ENCODE measurements at places on chromosomes 3 and 15.

DNA sequence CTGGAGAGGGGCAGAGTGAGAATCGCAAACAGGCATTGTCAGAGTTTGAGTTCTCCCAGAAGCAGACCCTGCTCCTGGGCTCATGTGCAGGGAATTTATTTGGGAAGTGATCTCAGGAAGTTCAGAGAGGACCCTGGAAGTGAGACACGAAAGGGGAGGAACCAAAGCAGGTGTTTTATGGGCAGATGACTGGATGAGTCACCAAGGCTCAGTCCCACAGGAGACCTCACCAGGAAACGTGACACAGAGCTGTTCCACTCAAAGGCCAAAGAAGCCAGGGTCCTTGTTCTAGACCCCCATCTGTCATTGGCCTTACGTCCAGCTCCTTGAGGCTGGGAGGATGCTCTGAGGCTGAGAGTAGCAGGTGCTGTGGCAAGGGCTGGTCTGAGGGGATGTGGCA is 43.4 kb upstream of the SEC22A start:
- no peak for DNase-seq

- DNase-seq, result no peak
Observed at GRCh38 chr3:60220768-60221167, 1030.5 kb downstream of the FHIT start.

DNA sequence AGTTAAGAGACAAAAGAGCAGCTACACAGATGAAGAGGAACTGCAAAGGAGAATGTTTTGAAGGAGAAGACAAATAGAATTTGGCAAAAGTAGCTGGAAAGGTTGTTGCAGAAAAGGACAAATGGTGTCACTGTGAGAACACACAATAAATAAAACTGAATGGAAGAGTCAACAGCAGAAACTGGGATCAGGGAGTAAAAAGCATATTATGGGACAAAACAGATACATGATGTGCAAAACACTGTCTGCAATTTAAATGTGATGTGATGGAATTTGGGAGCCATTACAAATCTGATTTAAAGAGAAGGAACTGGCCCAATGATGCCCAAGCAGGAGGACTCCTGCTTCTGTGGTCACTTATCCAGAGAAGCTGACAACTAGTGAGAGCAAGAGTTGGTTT is 46.1 kb downstream of the CD47 start:
- peak; percentile 22 for DNase-seq

GRCh38 chr3:194137506-194138474 is 1.8 kb downstream of the HES1 start:
- peak; percentile 47 for DNase-seq

DNA sequence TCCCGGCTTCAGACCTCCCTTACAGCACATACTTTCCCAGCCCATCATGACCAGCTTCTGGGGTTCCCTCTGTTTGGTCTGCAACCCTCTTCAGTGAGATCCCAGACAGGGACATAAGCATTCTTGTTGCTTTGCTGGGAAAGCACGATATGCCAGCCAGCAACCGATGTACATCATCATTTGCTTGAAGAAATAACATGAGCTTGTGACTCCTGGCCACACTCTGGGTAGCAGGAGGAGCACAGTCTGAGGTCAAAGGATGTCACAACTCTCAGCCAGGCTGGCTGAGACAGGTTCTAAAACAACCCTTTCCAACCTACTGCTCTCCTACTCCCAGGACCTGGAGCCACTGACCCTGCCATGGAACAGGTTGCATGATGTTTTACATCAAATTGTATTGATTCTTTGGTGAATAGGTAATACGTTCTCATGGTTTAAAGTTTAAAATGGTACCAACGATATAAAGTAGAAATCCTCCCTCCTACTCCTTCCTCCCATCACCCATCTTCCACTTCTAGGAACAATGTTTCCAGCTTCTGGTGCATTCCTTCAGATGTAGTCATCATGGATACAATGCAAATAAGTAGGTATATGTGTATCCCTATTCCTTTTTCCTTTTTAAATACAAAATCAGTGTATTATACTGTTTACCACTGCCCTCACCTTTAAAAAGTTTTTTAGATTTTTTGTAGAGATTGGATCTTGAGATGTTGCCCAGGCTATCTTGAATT is 190.3 kb downstream of the OPA1 start:
- DNase-seq, result no peak

DNA sequence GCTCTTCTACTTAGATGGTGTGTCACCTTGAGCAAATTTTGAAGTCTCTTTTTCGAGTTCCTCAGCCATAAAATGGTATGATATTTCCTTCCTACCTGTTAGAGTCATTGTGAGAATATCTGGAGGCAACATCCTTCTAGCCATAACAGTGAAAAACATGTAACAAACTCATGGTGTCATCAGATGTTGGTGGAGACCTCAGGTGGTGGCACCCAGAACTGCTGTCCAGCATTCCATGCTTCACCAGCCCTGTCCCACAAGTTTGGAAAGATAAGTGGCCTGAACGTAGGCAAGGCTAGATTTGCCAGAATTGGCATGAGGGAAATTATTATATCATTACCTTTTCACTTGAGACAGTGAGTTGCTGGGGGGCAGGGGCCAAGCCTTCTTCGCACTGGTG is 30.4 kb downstream of the GASK1A start:
- DNase-seq, result no peak

DNA sequence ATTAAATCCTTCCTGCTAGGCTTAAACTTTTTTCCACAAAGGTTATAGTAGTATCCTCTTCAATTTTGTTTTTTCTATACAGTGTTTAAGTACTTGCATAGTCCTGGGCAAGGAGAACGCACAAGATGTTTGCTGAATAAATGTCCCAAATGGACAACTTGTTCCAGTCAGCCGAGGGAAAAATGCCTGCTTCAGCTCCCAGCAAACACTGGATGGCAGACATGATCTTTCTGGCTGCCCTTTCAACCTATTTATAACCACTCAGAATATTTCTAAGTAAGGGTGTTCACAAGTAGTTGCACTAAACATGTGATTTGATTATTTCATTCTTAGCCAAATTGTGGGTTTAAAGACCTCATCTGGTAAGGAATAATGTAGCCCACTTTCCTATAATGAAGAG is 29.8 kb downstream of the GNB4 start:
- peak; percentile 75 for DNase-seq

GRCh38 chr3:160968761-160969160 is 136.4 kb downstream of the B3GALNT1 start:
- DNase-seq, result peak; percentile 14

GRCh38 chr3:58124387-58124786 is 86.4 kb downstream of the DNASE1L3 start:
- DNase-seq, result no peak

GRCh38 chr15:90787881-90788280 is 70.7 kb downstream of the BLM start:
- no peak for DNase-seq

GRCh38 chr15:100034191-100034590 is 301.0 kb upstream of the LYSMD4 start:
- no peak for DNase-seq

GRCh38 chr3:196867507-196868296 is at the start of gene SENP5:
Gene SENP5 (plus strand): TSS chr3:196867920. CDS start chr3:196885182, 17,262 bp downstream.
- DNase-seq, result peak; percentile 95

GRCh38 chr15:37079726-37080125 is 20.6 kb downstream of the MEIS2 start:
- DNase-seq, result peak; percentile 72

GRCh38 chr3:95751509-95751908 is 1062.9 kb upstream of the EPHA6 start:
- no peak for DNase-seq

DNA sequence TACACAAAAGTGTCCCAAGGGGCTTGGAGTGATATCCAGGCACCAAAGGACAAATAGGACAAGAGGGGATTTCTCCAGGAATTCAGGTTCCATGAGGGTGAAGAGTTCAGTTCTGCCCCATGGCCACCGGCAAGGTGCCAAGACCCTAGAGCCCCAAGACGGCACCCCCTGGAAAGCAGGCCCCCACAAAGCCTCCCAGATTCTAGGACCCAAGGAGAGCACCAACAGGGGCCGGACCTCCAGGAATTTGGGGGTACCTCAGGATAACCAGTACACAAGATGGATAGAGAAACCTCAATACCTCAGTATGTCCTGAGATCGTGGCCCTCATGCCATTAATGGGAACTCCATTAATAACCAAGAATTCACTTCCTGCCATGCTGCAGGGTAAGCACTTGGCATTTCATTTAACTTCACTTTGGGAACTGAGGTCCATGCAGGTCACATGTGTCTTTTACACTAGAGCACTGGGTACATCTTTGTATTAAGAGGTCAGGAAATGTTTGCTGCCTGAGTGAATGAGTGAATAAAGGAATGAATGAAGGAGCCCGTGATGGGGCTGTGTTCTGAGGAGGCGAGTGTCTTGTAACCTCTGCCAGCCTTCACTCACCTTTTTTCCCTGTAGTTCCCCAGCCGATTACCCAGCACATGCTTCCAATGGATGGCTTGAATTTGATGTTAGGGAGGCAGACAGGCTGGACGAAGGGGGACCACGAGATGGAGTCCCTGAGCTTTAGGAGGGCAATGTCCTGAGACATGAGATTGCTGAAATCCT is 15.5 kb upstream of the PRSS50 start:
- DNase-seq, result no peak

DNA sequence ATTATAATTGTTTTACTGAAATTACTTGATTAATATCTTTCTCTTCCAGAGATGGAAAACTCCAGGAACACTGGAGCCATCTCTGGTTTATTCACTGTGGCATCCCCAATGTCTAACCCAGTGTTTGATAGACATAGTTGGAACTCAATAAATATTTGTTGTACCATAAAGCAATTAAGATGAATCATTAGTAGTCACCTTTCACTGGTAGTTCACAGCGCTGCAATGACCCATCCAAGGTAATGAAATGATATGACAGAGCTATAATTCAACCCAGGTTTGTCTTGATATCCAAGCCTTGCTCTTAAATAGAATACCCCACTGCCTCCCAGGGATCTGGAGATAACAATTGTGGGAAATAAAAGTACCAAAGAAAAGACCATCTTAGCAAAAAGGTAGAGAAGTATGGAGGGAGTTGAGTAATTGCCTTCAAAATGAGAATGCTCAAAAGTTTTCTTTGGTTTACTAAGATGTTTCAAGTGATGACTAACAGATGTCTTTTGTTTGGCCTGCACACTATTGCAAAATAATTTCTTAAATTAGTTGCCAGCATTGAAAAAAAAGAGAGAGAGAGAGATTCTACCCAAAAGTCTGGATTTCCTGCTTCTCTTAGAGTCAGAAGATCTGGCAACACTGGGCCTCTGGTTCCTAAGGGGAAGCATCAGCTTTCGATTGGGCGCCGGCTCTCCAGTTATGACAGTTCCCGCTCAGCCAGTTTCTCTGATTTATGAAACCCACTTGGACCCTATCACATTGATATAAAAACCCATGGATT is 348.5 kb downstream of the ERC2 start:
- no peak for DNase-seq

DNA sequence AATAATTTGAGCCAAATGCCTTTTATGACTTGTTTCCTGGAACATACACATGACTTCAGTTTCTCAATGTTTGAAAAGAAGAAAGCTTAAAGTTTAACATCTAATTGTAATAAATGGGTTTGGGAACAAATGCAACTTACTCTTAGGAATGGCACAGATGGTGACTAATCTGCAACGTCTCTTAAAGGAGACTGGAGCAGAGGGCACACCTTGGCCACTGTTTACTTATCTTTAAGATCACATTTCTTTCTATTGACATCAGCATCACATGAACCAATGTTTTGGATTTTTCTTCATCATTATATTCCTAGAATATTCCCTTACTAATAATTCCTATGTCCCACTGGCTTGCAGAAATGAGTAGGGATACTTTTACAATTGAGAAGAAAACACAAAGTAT is 229.5 kb downstream of the CHL1 start:
- DNase-seq, result no peak

DNA sequence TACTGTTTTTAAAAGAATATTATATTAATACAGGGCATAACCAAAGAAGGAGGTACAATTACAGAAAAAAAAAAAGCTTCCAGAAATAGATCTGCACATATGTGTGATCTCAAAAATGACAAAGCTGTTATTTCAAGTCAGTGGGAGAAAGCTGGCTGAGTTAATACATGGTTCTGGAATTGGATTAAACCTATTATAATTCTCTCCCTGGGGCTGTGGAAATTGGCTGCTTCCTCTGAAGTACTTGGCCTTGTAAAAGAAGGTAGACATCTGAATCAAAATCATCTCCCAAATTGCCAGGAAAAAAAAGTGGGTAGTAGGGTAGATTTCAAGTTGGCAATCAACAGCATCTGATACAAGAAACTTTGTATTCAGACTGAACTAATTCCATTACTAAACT is 723.9 kb upstream of the ALCAM start:
- peak; percentile 47 for DNase-seq

DNA sequence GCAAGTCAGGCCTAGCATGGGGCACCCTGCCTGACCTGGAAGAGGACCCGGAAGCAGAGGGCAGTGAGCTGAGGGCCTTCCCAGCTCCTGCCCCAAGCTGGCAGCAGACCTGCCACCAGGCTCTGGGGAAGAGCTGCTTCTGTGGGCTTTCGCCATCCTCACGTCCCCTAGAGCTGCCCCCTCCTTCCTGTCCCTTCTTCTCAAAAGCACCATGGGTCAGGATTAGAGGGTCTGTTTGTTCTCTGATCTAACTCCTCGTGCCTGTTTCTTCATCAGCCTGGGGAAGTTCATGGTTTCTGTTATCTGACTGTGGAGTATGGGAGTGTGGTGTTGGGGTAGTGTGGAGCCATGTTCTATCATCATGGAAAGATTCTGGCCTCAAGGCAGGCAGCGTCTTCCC is 58.4 kb upstream of the POLG start:
- DNase-seq, result no peak

- no peak for DNase-seq
Observed at GRCh38 chr3:79869461-79870312, 101.9 kb upstream of the ROBO1 start.

DNA sequence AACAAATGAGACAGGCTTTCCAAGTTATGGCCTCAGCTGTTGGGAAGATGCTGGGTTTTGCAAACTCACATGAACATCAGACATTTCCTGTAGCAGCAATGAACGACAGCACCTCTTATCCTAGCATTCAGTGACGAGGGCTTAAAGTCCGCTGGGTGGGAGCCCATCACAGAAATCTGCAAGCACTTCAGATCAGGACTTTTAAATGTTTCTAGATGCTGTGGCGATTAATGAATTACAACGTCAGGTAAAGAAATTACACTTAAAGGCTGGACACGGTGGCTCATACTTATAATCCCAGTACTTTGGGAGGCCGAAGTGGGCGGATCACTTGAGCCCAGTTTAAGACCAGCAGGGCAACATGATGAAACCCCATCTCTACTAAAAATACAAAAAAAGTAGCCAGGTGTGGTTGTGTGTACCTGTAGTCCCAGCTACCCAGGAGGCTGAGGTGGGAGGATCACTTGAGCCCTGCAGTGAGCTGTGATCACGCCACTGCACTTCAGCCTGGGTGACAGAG is 3.9 kb downstream of the AEN start:
- DNase-seq, result no peak
